CD4-positive, alpha-beta T cell treated with Interferon gamma for 1 hour (primary cell): ENCODE measurements at places on chromosomes 11 and 22.

DNA sequence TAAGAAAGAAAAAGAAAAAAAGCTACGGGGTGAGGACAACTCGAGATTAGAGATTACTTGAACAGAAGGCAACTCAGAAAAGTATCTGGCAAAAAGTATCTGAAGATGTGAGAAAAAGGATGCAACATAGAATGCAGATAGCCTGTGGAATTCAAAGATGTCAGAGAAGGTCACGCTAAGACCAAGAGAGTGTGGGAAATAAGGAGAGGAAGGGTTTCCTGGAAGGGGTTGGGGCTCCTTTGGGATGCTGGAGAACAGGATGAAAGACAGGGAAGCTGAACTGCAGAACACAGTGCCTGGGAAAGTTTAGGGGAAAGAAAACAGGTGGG, 1.2 kb downstream of the GUCY1A2 start:
- DNase-seq = no peak

DNA sequence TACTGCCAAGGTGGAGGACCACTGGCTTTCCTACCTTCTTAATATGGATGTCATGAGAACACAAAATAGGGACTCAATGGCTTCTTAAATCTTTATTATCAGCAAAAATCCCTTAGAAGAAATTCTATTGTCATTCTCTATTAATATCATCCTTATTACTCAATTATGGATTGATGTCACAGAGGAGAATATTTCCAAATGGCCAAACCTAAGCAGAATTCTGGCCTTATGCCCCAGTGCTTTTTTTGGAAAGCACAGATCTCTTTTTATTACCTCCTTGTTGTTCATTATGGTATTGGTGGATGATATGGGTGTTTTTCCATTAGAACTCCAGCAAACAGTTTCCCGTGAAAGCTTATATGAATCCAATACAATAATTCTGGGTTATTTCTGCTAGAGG, 9.9 kb downstream of the CRTAM start:
- no peak for DNase-seq

DNA sequence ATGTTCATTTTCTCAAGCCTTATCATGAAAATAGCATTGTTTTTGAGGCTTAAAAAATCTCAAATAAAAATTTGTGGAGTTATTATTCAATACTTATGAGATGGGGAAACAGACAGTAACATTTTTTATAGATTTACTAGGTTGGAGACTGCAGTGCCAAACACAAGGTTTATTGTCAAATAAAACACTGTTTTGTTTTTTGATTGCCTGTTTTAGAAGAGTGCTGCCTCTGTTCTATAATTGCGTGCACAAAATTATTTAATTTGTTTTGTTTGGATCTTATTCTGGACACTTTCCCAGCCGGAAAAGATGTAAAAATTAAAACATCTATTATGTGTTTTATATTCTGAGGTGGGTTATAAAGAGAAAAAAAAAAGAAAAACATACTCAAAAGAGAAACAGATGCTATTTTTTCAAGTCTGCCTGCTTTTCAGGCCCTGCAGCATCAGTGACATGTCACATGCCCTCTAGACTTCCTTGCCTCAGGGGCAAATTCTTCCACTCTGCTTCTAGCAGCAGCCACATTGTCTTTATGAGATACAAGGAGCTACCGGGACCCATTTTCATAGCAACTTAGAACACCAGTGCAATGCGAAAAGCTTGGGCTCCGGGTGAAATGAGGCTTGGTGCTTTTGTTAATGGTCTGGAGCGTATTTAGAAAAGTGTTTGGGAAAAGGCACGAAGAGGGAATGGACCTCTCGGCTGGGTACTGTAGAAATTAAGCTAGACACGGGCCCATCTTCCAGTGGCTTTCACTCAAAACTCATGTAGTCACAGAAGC, 77.5 kb downstream of the EFCAB6 start:
- no peak for DNase-seq

DNA sequence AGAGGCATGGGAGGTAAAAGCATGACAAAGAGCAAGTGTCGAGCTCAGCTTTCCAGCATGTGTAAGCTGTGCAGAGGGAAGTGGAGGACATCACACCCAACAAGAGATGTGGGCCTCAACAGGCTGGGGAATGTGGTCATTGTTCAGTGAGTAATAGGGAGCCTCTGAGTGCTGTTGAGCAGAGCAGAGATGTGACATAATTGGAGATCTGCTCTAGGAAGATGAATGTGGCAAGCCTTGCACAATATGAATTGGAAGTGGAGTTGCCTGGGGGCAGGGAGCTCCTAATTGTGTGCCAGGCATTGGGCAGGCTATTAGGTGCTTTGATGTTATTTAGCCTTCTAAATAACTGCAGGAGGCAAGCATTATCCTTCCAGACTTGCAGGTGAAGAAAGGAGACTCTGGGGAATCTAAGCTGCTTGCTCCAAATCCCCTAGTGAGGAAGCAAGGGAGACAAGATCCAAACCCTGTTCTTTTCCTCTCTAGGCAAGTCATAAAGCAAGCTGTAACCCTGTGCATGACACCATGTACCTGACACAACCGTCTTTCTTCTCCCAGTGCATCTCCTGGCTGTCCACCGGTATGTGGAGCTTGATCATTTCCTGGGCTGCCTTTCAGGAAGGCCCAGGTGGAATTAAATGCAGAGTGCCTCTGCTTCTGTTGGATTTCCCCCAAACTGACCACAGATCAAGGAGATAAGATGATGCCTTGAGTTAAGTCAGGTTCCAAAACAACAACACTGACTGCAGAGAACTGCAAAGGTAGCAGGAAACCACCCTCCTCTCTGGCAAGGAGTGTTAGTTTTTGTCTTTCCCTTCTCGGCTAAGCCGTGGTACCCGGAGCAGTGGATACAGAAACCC, 221.4 kb downstream of the TENM4 start:
- no peak for DNase-seq

- DNase-seq = no peak
Measured at GRCh38 chr11:79333355-79333754, 107.5 kb downstream of the TENM4 start.

DNA sequence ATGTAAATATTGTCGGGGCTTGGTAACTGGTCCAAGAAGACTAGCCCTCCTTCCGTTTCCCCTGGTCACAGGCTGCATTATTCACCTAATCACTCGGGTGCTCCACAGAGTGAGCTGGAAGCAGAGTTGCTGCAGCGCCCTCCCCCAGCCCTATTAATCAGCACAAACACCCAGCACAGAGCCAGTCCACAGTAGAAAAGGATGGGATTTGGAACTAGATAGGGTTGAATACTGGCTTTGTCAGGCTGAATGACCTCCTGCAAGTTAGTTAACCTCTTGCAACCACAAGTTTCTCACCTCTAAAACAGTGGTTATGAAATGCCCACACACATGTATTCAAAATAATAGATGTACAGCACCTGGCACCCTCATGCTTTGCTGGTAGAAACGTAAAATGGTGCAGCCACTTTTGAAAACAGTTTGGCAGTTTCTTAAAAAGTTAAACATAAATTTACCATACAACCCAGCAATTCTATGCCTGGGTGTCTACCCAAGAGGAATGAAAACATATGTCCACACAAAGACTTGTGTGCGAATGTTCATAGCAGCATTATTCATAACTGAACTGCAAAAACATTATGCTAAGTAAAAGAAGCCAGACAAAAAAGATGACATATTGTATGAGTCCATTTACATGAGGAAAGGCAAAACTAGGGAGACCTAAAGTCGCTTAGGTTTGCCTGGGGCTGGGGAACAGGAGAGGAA, 31.7 kb upstream of the APLP2 start:
- no peak for DNase-seq
